ENCODE measurements at places on chromosomes 5 and 9.

DNA sequence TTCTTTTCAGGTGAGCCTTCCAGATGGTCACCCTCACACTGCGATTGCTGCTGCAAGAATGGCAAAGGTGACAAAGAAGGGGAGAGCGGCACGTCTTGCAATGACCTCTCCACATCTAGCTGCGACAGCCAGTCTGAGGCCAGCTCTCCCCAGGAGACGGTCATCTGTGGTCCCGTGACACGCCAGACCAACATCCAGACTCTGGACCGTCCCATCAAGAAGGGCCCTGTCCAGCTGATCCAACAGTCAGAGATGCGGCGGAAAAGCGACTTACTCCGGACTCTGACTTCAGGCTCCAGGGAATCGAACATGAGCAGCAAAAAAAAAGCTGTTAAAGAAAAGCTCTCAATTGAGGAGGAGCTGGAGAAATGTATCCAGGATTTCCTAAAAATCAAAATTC lies 303.0 kb downstream of the KCTD16 start:
- DNase-seq: no peak

DNA sequence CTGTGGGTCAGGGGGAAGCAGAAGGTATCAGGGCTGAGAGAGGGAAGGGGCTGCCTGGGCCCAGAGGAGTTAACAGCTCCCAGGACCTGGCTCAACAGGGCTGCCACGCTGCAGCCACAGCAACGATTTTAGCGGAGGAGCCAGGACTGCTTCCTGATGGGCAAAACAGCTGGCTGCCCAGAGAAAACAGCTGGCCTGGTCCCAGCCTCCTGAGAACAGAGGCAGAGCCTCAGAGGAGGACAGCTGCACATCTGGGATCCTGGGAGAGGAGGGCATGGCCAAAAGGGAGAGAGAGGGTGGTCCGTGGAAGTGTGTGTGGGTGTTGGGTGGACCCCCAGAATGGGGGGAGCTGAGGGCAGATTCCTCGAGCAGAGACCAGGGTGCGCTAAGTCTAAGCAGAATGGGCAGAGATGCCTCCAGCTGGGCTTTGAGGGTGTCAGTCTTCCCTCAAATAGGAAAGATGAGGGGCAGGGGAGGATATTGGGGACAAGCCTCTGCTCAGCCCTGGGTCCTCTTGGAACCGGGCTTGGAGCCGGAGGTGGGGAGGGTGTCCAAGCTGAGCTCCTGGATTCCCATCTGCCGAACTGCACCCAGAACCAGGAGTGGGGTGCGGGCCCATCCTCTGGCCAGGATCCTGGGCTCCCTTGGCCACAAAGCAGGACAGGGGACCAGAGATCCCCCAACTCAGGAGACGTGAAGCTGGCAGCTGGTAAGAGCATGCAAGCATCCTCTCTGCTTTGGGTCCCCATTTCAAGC lies 9.1 kb upstream of the CERCAM start:
- DNase-seq: no peak

GRCh38 chr5:72407541-72407940 lies 87.4 kb downstream of the PTCD2 start:
- DNase-seq: no peak

DNA sequence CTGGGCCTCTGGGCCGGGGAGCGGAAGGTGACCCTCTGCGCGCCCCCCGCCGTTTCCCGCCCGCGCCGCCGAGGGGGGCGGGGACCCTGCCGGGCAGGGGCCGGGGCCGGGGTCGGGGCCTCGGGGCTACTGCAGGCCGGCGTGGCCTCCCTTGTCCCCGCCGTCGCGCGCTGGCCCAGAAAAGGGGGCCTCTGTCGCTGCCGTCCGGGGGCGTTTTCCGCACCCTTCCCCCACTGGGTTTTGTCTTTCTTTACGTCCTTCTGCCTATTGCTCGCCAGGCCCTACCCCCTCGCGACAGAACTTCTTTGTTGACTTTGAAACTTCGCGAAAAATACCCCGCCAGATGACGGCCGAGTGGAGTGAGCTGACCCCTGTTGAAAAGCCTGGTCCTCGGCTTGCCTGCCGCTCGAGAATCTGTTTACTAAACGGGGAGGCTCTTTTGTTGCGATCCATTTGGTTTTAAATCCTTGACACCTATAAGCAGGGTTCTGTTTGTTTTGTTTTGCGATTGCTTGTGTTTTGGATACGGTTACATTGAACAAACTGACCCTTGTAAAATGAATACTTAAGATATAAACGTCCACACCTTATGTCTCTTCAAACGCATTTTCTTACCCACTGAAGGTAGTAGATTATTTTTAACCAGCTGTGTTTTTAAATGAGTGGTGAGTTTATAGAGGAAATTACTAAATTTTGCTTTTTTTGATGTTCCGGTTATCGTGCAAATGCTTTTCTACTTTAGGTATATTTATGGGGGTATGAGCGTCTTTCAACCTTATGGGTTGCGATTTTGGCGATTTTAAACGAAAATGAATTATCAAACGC lies 765 bp downstream of the MARCHF6 start:
- DNase-seq: no peak

GRCh38 chr9:38621434-38622287 lies 1.3 kb upstream of the ANKRD18A start:
- peak; percentile 22 for DNase-seq

DNA sequence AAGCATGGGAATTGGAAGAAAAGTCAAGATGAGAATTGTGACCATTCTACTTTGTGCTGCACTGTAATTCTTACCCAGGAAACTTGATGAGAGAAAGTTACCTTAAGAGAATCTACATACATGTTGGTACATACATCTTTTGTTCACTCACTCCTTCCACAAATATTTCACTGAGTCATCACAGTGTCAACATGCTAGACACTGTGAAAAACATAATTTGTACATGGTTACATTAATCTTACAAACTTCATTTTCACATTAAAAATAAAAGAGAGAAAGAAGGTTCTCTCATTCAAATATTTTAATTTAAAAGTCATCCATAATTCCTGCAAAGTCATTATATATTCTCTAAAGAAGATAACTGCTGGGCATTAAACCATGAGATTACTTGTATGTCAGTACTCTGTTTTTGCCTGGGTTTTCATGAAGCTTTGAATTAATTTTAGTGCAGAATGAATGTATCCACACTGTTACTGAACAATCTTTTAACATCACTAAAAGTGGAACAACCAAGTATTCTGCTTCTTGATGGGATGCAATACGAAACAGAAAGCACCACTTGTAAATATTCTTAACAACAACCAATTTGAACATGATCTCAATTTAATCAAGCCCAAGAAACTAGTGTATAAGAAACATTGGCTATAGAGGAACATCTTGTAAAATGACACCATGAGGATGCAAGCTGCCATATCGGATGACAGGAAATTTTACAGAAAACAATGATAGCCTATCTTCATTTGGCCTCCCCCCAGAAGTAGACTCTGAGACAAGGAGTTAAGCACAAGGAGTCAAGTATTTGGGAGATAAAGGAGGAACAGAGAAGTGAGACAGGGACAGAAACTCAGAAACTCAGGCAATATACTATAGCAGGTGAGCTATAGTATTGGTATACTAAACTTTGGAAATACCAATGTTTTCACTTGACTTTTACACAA lies 28.4 kb downstream of the ERP44 start:
- no peak for DNase-seq

DNA sequence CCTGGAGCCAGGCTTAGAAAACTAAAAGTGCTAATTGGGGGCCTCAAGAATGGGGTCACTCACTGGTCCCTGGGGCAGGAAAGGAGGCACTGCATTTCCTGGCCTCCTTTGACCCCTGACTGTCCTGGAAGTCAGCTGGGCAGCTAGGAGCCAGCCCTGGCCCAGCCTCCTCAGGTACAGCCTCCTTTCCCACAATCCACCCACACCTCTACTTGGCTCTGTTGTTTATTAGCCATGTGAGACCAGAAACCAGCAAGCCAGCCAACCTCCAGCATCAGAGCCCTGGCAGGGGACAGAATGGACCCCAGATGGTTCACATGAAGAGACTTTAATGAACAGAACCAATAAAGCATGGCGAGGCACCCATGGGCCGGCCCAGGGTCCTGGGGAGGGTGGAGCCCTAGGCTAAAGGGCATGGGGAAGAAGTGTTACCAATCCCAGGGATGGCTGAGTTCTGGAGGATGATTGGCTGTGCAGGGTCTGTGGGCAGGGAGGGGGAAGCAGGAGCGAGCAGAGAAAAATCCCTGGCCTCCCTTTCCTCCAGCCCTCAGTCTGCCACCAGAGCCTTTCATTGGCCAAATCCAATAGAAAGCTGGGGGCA lies 55.3 kb upstream of the ANGPTL2 start:
- DNase-seq: no peak

GRCh38 chr9:35847792-35848572 lies 19.0 kb downstream of the TMEM8B start:
- no peak for DNase-seq

- DNase-seq: no peak
Measured at GRCh38 chr9:21552244-21553170, 70.4 kb upstream of the IFNE start.

GRCh38 chr5:141508798-141509611 lies 20.1 kb downstream of the PCDHGC5 start:
- DNase-seq: peak; percentile 84

- no peak for DNase-seq
Measured at GRCh38 chr9:27431543-27432147, 92.4 kb upstream of the IFNK start.

DNA sequence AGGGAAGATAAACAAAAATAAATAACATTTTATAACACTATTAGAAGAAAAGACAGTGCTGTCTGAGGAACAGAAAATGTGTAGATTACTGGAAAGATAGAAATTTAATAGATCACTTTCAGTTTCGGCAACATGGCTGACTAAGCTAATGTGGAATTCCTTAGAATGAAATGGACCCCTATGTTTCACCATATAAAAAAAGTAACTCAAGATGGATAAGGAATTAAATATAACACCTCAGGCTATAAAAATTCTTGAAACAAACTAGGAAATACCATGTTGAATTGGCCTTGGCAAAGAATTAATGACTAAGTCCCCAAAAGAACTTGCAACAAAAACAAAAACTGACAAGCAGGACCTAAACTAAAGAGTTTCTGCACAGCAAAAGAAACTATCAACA lies 558.3 kb downstream of the CHSY3 start:
- no peak for DNase-seq

DNA sequence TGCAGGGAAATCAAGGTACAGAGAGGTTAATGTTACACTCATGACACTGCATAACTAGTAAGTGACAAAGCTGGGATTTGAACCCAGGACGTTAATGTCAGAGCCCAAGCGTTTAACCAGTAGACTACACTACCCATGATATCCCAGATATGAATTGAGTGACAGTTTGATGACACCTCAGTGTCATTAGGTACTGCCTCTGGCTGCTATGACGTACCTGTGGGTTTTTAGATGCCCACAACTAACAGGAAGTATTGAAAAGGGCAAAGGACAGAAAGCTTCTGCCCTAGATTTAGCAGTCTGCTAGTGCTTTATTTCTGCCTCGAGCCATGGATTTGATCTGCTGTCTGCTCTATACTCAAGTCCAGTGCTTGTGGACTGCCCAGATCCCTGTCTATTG lies 56.2 kb downstream of the GLRA1 start:
- DNase-seq: no peak

DNA sequence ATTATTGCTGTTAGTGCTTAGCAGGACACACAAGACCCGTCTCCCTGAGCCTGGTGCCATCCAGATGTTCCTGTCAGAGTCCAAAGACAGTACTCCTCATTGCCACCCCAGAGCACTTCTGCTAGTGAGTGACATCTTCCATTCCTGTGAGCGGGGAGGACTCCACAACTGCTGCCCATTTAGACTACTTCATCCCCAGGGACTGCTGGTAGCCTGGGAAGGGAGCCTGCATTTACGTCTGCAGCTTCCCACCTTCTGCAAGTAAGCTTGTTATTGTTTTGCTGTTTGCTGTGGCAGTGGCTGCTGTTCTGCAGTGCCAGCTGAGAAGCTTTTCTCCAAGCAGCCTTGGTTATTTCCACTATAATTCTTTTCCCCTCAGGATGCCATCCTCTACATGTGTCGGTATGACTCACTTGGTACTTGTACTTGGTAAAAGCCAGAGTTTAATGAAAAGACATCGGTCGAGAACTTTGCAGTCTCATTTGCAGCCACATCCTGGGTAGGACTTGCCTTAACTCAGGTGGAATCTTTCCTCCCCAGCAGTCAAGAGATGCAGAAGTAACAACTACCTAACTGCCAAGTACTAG lies 10.6 kb upstream of the MAP1B start:
- DNase-seq: no peak

DNA sequence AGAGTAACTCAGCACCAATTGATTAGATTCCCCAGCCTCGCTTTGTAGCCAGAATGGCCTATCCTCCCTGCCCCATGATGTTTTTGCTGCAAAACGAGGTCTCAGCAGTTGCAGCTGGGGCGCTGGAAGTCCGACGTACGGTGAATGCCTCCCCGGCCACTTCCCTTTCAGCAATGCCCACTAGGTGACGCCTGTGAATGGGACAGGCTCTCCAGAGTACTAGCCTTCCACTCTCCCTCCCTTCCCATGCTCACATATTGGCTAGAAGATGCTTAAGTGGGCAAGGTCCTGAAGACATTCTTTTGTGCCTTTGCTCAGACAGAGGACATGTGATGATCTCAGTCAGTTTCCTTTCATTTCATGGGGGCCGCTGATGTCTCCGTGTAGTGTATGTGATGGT lies 50.8 kb downstream of the DMRT2 start:
- DNase-seq: no peak

DNA sequence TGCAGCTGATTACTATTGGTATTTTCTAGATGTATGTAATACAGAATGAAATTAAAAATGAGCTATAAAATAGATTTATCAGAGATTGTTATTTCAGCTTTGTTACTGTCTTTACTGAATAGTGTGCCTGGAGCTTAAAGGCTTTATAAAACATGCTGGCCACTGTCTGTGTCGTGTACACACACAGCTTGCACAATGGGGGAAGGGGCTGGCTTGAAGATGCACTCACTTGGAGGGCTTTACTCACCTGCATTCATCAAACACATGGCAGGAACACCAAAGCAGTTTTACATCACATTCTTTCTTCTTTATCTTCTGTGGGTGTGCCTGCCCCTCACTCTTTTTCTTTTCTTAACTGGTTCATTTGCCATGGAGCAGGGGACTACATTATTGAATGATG lies 60.9 kb downstream of the TLE4 start:
- DNase-seq: no peak

- DNase-seq: no peak
Measured at GRCh38 chr9:131500939-131501541, 1.7 kb upstream of the POMT1 start.

GRCh38 chr5:83522446-83522845 lies 50.9 kb downstream of the VCAN start:
- no peak for DNase-seq

- DNase-seq: no peak
Measured at GRCh38 chr5:178832618-178833201, 27.0 kb upstream of the ZNF354B start.

DNA sequence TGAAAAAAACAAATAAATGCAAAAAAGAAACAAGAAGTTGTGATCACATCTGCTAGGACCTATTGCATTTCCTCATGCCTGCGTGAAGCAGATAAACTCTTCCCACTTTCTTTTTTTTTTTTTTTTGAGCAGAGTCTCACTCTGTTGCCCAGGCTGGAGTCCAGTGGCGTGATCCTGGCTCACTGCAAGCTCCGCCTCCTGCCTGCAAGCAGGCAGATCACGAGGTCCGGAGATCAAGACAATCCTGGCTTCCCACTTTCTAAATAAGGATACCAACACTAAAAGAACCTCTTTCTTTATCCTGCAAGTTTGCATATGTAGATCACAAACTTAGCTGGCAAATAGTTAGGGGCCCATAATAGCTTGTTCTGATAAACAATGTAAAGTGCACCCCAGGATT lies 128.6 kb downstream of the ASTN2 start:
- DNase-seq: no peak

GRCh38 chr5:52661903-52662595 lies 125.7 kb upstream of the ITGA1 start:
- no peak for DNase-seq

- no peak for DNase-seq
Measured at GRCh38 chr9:130040984-130041647, 1.9 kb downstream of the FNBP1 start.
